Heart right ventricle (tissue), 16 donors: ENCODE measurements at places on chromosomes 6 and 20.

DNA sequence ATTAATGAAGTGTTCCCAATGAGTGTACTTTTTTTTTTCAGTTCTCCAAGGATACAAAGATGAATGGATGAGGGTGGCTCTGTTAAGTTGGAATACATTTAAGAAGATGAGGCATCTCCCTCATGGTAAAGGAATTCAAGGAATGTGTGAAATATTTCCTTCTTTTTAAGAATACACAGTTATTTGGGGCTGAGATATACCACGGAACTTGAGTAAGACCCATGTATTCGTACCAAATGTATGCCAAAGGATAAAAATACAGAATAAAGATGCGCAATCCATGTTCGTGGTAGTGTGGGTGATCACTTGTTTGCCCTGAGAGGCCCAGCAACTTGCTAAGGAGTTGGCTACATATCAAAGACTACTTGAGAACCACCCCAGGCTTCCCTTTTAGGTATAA, 164.2 kb upstream of the TCF21 start:
- no peaks in the 10 kb centered on the region for H3K36me3 ChIP-seq
- H3K4me3 ChIP-seq, result no peak overlapping the region
- no peaks in the 10 kb centered on the region for H3K4me1 ChIP-seq
- DNase-seq, result no peak
- no peak overlapping the region for H3K27ac ChIP-seq

DNA sequence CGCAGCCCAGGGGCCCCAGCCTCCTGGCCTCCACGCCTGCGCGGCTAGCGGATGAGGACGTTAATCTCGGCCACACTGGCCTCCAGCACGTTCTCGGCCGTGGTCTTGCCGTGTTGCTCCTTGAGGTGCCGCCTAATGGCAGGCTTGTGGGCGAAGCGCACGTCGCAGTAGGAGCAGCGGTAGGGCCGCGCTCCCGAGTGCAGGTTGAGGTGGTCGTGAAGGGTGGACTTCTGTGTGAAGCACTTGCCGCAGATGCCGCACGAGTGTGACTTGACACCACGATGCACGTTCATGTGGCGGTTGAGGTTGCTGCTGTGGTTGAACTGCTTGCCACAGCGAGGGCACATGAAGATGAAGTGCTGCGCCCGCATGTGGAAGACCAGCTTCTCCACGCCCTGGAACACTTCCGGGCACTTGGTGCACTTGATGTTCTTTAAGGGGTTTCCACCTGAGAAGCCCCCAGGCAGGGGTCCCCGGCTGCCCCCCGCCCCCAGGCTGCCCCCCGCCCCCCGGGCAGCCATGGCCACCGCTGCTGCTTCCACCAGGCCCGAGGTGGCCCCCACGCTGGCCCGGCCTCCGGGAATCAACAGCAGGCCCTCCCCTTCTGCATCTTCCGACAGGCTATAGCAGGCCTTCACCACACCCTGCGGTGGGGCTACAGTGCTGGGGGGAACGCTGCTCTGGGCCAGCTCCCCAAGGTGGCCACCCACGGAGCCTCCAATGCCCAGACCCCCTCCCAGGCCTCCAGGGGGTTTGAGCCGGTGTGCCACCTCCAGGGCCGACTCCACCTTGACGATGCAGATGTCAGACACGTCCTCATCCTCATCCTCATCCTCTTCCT, 1.8 kb downstream of the ZBTB12 start:
- DNase-seq, result no peak
- peaks cover 12% of the 10 kb centered on the region for H3K36me3 ChIP-seq
- H3K4me3 ChIP-seq, result no peak overlapping the region
- peaks cover 3% of the 10 kb centered on the region for H3K4me1 ChIP-seq
- H3K27me3 ChIP-seq, result no peaks in the 10 kb centered on the region

DNA sequence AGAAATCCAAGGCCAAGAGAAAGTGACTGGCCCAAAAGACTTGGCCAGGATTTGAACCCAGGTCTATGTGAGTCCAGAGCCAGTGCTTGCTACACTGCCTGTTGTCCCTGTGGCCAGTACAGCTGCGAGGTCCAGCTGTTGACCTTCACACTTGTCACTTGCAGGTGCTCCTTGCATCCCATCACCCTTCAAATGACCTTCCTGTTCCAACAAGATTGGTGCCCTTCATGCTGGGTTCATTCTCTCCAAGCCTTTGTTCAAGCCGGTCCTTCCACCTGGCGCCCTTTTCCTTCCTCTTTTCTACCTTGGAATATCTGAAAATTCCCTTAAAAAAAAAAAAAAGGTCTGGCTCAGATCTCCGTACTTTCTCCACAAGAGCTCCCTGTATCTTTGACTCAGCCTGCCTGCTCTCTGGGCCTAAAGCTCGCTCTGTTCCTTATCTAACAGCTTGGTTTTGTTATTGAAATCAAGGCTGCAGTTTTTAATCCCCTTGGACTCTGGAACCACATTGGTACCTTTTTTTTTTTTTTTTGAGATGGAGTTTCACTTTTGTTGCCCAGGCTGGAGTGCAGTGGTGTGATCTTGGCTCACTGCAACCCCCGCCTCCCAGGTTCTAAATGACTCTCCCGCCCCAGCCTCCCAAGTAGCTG, 22.2 kb upstream of the MRPS18A start:
- H3K4me3 ChIP-seq, result no peak overlapping the region
- peak overlapping the region; percentile 48 for H3K27ac ChIP-seq
- no peak for DNase-seq

DNA sequence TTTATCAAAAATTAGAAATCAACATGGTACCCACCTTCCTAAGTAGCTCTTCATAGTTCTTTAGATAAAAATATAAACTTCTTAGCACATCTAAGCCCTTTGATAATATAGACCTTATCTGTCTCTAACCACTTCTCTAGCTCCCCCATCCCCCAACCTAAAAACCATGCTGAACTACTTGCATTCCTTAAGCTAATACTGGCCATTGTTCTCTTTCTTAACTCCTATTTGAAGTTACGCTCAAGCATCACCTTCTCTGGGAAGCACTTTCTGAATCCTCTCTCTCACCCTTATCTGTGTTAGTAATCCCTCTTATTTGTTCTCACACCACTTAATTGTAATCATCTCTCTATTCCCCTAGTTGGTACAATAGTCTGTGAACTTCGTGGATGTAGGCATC, 153.0 kb downstream of the PHF3 start:
- no peaks in the 10 kb centered on the region for H3K27me3 ChIP-seq
- H3K4me1 ChIP-seq, result no peaks in the 10 kb centered on the region
- DNase-seq, result no peak
- no peak overlapping the region for H3K27ac ChIP-seq

- peak overlapping the region; percentile 80 for H3K27ac ChIP-seq
- DNase-seq, result no peak
- H3K4me3 ChIP-seq, result no peak overlapping the region
- H3K4me1 ChIP-seq, result peaks cover 54% of the 10 kb centered on the region
These were observed 2.1 kb downstream of the ZC3H12D start for GRCh38 chr6:149482545-149483333.

- no peaks in the 10 kb centered on the region for H3K27me3 ChIP-seq
- no peaks in the 10 kb centered on the region for H3K4me1 ChIP-seq
- H3K36me3 ChIP-seq, result no peaks in the 10 kb centered on the region
- H3K4me3 ChIP-seq, result no peak within 1 kb of the TSS
- DNase-seq, result no peak
These were observed at the start of gene ANKRD66 for GRCh38 chr6:46746696-46747095. ANKRD66 (plus strand) TSS chr6:46746933; CDS start chr6:46751949, 5,016 bp downstream.

GRCh38 chr20:62387933-62388635, 1.2 kb downstream of the RPS21 start:
- peaks cover 6% of the 10 kb centered on the region for H3K4me1 ChIP-seq
- H3K27me3 ChIP-seq, result no peaks in the 10 kb centered on the region
- peaks cover 55% of the 10 kb centered on the region for H3K36me3 ChIP-seq
- H3K4me3 ChIP-seq, result peak overlapping the region; percentile 95
- no peak overlapping the region for H3K27ac ChIP-seq
